ENCODE measurements at places on chromosomes 7 and 10. TPM values are rescaled to one million over a fixed set of nuclear protein-coding genes. Genes with fewer than 3 reads are reported as not detected.

- no peak for DNase-seq
Measured at GRCh38 chr10:124387078-124387874, 31.4 kb downstream of the OAT start.

DNA sequence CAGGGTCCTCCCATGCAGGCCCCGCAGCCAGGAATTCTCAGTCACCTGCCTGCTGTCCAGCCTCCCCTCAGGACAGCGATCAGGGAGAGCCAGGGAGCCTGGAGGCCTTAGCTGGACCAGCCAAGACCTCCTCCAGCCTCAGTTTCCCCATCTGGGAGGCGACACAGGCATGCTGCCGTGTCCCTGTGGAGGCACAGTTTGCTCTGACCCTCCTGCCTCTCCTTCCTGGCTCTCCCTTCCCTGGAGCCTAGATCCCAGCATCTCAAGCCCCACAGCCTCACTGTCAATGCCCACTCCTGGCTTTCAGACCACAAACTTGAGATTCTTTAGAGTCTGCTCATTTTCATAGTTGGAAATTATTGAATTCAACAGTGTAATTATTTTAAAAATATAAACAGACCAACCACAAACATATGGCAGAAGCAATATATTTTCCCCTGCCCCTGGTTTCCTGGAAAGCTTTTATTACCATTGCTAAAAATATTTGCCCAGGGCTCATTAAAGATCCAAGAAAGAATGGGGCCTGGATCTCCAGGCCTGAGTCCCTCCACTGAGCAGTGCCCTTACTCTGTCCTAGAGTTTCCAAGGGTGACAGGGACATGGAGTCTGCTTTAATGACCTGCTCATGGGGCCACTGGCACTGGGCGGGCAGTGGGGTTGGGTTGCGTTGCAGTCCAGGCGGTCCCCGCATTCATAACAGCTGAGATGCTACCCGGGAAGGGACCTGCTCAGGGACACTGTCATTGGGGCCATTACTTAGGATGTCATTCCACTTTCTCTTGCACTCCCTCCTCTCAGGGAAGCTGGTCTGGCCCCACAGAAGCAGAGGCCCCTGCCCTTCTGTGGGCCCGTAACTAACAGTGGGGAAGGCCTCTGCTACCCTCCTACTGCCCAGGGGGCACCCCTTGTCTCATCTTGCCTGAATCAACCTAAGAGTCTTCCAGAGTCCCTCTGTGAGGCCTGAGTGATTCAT, 81.6 kb upstream of the CHST15 start:
- DNase-seq, result no peak

DNA sequence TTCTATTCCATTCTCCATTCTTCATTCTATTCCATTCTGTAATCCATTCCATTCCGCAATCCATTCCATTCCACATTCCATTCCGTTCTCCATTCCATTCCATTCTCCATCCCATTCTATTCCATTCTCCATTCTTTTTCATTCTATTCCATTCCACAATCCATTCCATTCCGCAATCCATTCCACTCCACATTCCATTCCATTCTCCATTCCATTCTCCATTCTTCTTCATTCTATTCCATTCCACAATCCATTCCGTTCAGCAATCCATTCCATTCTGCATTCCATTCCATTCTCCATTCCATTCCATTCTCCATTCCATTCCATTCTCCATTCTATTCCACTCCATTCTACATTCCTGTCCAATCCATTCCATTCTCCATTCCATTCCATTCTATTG, 85.2 kb downstream of the NSUN6 start:
- no peak for DNase-seq

- DNase-seq, result peak; percentile 76
Measured at GRCh38 chr10:77105761-77106221, 531.8 kb downstream of the KCNMA1 start.

- DNase-seq, result no peak
Measured at GRCh38 chr7:144118341-144118740, 4.6 kb upstream of the OR2A14 start.

GRCh38 chr10:88238615-88238914, 344.6 kb downstream of the RNLS start:
- DNase-seq, result no peak

- no peak for DNase-seq
Measured at GRCh38 chr10:35876248-35876647, 234.2 kb upstream of the FZD8 start.

GRCh38 chr7:155294511-155294778, 3.2 kb upstream of the INSIG1 start:
- no peak for DNase-seq

DNA sequence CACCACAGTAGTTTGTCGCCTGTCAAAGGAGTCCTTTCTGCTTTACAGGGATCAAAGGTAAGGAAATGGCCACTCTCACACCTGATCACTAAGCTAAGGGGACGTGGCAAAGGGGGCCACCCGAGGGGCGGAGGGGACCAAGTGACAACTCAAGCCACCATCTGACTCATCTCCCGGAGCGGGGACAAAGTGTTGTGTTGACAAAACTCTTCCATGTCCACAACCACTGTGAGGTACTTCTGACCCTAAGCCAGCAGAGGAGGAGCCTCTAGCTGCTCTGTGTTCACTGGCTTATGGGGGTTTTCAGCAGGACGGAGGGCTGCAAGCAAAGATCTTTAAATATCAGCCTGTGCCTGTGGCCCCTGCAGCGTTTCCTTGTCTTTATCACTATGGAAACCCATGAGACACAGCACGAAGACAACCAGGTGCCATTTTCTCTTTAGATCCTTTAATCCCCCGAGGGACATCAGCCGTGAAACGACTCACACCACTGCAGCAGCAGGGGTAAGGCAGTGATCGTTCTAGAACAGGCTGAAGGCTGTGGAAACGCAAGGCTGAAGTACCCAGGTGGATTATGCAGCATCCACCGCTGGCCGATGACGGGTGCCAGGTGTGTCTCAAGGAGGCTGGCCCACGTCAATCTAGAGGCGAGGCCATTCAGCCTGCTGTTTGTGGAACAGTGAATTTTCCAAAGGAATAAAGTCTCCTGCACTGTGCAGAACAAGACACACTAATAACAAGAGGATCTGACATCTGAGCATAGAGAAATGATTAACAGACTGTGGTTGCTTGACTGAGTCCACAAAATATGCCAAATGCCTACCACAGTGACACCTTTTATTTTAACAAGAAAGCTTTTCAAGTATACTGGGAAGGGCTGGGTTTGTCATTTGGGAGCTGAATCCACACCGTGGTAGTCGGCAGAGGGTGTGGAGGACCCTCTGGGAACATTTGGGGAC, 26.6 kb upstream of the DDC start:
- no peak for DNase-seq

The NYAP1 gene
- 1.1 TPM for polyA plus RNA-seq

The AGR3 gene
- not detected for polyA plus RNA-seq

The ABCB4 gene
- polyA plus RNA-seq, result 0.48 TPM

The TEX47 gene
- not detected for polyA plus RNA-seq

The PRLHR gene
- not detected for polyA plus RNA-seq

The SPDYE11 gene
- polyA plus RNA-seq, result 0.44 TPM
